ENCODE measurements at places on chromosomes 12 and 14. TPM values are rescaled to one million over a fixed set of nuclear protein-coding genes. Genes with fewer than 3 reads are reported as not detected.
A peak's percentile ranks its signal among the peaks of the same experiment; 100 is the strongest.

KLHL33 gene
- total RNA-seq: 0.08 TPM

DNA sequence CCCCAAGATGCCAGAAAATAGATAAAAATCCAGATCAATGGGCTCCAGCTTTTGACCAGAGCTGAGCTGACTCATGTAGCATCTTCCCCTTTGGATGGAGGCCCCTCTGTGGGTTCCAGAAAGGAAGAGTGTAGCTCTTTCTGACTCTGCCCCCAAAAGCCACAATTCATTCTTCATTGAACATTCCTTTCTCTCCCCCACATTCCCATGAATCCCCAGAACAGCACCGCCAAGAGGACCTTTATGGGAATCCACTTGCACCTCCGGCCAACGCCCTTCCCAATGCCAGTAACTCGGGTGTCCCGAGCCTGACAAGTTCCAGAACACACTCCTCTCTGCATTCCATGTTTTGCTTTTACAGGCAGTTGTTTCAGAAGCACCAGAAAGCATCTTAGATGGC is 210.6 kb upstream of the DIO3 start:
- no peak for DNase-seq

DNA sequence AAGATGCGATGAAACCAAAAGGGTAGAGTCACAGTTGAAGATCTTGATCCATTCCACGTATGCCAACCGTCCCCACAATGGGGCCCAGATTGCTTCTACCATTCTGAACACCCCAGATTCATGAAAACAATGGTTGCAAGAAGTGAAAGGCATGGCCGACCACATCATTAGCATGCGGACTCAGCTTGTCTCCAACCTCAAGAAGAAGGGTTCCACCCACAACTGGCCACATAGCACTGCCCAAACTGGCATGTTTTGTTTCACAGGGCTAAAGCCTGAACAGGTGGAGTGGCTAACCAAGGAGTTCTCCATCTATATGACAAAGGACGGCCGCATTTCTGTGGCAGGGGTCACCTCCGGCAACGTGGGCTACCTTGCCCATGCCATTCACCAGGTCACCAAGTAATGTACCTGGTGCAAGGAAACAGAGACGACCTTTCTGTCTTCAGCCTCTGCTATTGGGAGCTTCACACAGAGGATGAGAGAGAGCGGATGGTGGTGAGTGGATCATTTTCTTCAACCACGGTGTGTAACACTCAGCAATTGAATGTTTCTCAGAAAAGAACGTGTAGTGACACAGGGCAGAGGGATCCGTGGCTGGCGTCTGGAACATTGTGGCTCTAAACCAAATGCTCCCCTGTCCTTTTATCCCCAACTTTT is 26.8 kb upstream of the CLEC2D start:
- no peak for DNase-seq

- DNase-seq: no peak
These were observed 1.9 kb downstream of the CACNA2D4 start for GRCh38 chr12:1916371-1917171.

- DNase-seq: no peak
These were observed 16.1 kb downstream of the PLEK2 start for GRCh38 chr14:67395876-67396189.

- DNase-seq: no peak
These were observed 49.1 kb downstream of the BTG1 start for GRCh38 chr12:92096346-92097136.

GRCh38 chr12:109524466-109525278 is 47.2 kb downstream of the UBE3B start:
- no peak for DNase-seq

GRCh38 chr14:53109105-53110041 is 43.8 kb downstream of the DDHD1 start:
- DNase-seq: no peak

DHRS4L2 gene
- total RNA-seq: 19.2 TPM

DNA sequence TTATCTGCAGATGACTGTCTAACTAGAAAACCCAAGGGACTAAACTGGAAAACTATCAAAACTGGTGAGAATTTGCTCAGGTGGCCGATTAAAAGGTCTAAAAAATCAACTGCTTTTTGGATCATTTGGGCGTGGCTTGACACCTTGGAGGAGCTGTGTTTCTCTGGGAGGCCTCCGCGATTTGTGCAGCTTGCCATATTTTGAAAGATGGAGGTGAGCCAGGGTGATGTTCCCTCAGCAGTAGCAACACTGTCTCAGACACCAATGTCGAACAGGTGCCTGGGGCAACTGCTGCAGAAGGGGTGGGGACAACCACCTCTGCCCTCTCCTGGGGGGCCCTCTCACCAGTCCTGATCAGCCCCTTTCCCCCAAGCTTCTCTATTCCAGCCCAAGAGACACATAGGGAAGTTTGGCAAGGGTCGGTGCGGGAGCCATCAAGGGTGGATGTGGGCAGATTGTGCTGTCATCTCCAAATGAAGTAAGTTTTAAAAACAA is 3.8 kb downstream of the CCDC177 start:
- no peak for DNase-seq

ORAI1 gene
- 35.3 TPM for total RNA-seq

KRT82 gene
- total RNA-seq: not detected

C12orf43 gene
- 20.2 TPM for total RNA-seq

DNA sequence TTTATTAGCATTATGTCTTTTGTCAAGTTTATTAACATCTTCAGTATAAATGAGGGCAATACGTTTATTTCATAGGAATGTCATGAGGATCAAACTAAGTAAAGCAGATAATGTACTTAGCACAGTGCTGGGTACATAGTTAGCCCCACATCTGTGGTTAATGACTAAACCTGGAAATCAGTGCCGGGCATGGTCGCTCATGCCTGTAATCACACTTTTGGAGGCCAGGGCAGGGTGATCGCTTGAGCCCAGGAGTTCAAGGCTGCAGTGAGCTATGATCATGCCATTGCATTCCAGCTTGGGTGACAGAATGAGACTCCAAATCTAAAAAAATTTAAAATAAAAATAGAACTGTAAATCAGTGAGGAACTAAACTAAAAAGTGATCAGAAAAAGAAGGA is 44.8 kb upstream of the GUCY2C start:
- DNase-seq: no peak

CLEC4C gene
- not detected for total RNA-seq

DNA sequence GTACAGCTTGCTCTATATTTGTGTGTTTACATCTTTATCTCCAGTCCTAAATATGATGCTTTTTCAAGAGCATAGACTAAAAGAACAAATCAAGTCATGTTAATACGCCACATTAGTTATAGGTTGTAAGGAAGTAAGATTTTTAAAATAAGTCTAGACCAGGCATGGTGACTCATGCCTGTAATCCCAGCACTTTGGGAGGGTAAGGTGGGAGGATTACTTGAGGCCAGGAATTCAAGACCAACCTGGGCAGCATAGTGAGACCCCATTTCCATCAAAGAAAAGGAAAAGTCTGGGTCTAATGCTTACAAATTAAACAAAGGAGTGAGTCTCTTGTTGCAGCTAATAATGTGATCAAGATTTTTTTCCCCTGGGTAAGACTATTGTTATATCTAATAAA is 118.9 kb downstream of the GPR135 start:
- DNase-seq: no peak

- no peak for DNase-seq
These were observed 12.1 kb upstream of the GAPDH start for GRCh38 chr12:6522193-6522592.

CD163 gene
- total RNA-seq: 0.90 TPM

PLEKHG7 gene
- total RNA-seq: not detected

GRCh38 chr12:79451978-79452377 is 238.8 kb downstream of the PAWR start:
- no peak for DNase-seq

OR11H6 gene
- not detected for total RNA-seq

DNA sequence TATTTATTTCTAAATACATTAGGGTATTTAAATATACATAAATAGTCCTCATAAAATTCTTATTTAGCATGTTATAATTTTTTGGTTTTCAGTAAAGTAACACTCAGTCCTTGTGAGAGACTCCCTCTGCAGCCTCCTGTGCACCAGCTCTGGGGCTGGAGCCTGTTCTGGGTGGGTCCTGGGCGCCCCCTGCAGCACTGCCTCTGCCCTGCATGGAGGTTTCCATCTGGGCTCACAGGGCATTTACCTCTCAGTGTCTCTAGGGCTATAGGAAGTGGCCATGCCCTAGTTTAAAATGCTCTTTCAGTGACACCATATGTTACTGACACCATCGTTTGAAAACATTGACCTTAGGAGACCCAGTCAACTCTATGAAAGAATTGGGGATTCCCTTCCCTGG is 1155.2 kb downstream of the TMEM121 start:
- no peak for DNase-seq

GRCh38 chr14:61841145-61841544 is 78.9 kb downstream of the SNAPC1 start:
- DNase-seq: no peak

- no peak for DNase-seq
These were observed 332.7 kb upstream of the NOVA1 start for GRCh38 chr14:26930576-26930975.

DNA sequence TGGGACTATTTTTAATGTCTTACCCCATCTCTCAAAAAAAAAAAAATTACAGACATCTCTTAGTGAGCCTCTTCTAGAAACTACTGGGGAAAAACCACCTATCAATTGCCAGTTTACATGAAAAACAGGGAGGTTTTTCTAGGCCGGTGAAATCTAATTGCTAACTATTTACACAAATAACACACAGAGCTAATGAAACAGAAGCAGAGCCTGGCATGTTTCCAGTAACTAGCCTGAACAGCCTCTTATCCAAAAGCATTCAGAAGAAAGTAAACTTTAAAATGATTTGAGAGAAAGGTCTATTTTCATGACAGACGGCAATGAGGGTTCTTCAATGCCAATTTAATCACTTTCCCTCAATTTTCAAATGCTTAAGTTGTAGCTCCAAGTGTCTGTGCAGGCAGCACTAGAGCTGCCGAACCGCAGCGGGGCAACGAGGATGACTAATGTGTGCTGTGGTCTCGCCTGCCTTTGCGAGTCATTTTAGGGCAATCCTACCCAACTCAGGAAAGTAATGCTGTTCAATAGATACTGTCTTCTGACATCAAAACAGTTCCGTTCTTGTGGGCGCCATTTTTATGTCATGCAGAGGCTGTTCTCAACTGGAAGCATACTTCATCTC is 84.6 kb downstream of the SETD3 start:
- DNase-seq: no peak

DNA sequence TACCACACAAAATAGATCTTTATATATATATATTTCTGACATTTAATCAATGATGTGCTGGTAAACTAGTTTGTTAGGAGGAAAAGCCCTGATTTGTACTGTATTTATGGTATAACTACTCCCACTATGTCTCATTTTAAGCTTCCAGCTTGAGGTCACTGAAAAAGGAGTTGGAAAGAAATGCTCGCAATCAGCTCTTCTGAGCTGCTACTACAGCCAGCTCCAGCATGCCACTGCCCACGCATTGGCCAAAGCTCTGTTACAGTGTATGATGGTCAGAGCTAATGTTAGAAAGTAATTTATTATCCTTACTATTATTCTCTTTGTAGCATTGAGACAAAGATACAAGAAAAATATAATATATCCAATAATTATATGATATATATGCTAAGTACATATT is 55.0 kb upstream of the PCED1B start:
- DNase-seq: no peak

GRCh38 chr12:82963956-82964355 is 277.2 kb downstream of the TMTC2 start:
- no peak for DNase-seq

DNA sequence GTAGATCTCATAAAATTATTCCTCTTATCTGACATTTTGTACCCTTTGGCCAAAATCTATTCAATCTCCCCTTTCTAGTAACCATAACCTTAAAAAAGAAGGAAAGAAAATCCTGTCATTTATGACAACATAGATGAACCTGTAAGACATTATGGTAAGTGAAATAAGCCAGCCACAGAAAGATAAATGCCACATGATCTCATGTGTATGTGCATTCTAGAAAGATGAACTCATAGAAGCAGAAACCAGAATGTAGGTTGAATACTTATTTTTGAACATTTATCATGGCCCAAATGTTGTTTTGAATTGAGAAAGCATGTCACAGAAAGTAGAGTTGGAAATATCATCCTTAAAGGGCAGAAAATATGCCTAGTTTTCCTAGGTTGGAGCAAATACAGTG is 1053.6 kb downstream of the SLC6A15 start:
- DNase-seq: no peak

DNA sequence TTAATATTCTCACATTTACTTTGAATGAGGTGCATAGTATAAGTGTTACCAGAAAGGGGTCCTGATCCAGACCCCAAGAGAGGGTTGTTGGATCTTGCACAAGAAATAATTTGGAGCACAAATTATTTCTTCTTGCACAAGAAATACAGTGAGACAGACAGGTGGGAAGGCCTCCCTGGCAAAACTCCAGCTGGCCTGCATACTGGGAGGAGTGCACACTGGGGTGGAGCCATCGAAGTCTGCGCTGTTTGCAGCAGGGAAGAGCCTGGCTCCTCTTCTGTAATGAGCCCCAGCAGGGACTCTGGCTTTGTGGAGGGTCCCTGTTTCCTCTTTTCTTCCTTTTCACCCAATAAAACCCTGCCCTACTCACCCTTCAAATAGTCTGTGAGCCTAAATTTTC is 141.6 kb downstream of the GLT1D1 start:
- no peak for DNase-seq

MYO1H gene
- 4.4 TPM for total RNA-seq

DNA sequence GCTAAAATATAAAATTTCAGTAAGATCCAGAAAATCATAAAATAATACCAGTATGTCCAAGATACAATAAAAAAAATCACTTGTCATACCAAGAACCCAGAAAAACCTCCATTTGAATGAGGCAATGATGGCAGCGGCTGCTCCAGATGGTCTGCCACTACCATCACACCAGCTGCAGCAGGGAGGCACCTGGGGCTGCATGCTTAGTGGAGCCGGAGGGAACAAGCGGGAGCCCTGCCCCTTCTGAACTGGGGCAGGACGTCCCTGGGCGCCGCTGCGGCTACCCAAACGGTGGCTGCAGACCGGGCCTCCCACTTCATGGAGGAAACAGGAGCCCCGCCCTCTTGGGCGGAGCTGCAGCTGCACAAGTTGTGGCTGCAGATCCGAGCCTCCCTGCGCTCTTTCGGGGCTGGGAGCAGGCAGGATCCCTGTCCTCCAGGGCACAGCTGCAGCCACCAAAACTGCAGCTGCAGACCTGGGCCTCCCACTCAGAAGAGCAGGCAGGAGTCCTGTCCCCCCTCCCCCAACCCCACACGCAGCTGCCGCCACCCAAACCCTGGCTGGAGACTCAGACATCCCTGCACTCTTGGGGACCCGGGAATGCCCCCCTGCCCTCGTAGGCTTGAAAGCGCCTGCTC is 36.1 kb upstream of the OR5AU1 start:
- peak; percentile 58 for DNase-seq

DNA sequence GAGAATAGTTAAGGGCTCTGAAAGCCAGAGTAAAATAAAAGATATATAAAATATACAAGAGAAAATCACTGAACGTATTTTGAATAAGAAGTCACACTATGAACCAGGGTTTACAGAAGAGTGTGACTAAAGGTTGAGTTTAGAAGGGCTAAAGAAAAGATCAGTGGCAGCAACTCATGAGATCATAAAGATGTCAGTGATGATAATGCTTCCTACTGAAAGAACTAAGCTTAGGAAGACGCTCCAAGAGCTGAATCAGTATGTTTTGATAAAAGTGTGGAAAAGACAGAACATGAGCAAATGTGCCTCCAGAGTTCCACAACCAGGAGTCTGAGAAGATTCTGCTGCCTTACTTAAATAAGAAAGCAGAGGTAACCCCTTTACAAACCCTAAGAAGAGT is 74.6 kb downstream of the KITLG start:
- DNase-seq: no peak

All from endothelial cell (in vitro differentiated cells).